OCI-LY7 (cell line): ENCODE measurements at places on chromosomes 11 and 22. TPM values are rescaled to one million over a fixed set of nuclear protein-coding genes. Genes with fewer than 3 reads are reported as not detected.

MPZL2 gene
- not detected in 2 replicates for total RNA-seq

OR4D5 gene
- not detected in 2 replicates for total RNA-seq

NEFH gene
- total RNA-seq: not detected in 2 replicates

GRCh38 chr11:102879801-102880200 lies 5.0 kb upstream of the MMP12 start:
- no peak for DNase-seq

PDE2A gene
- 0.68 TPM in 1 of 2 replicates, not detected in the other for total RNA-seq

DNA sequence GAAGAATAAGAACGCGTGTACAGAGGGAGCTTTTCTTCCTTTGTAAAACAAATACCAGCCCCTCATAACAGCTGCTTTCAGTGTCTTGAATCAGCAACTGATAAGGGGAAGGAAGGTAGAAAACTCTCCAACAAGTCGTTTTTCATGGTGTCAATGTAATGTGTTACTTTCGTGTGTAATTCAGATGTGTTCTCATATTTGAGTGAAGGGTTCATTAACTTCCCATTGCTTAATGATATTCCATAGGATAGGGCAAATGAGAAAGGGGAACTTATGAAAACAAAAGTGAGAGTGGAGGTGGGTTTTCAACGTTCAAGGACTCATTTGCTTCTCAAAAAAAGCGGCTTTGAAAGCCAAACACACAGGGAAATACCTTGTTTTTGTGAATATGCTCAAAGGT lies 452.1 kb downstream of the NTM start:
- no peak for DNase-seq

GRCh38 chr11:121553389-121553788 lies 100.6 kb upstream of the SORL1-AS1 start:
- no peak for DNase-seq

- no peak for DNase-seq
These were observed 14.4 kb downstream of the DAGLA start for GRCh38 chr11:61694602-61694939.

DNA sequence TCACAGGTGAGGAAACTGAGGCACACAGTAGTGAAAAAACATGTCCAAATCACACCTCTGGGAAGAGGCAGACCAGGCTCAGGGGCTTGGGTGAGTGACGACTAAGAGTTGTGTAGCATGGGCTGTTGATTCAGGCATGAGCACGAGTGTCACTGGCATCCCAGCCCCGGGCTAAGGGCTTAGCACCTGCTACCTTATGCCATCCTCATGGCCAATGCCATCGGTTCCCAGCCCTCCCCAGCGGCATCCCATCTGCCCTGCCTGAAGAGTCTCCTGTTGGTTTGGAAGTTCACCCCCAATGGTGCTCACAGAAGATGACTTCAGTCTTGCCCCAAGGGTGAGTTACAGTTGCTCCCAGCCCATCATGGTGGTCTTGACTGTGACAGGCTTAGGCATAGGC lies 22.4 kb downstream of the MB start:
- no peak for DNase-seq

GRCh38 chr11:120391292-120391691 lies 55.1 kb downstream of the ARHGEF12 start:
- DNase-seq: no peak

CALCA gene
- not detected in 2 replicates for total RNA-seq

LARGE2 gene
- total RNA-seq: 1.00 and 1.3 TPM in 2 replicates

GRCh38 chr11:10323793-10324170 lies 18.9 kb downstream of the ADM start:
- no peak for DNase-seq

DNA sequence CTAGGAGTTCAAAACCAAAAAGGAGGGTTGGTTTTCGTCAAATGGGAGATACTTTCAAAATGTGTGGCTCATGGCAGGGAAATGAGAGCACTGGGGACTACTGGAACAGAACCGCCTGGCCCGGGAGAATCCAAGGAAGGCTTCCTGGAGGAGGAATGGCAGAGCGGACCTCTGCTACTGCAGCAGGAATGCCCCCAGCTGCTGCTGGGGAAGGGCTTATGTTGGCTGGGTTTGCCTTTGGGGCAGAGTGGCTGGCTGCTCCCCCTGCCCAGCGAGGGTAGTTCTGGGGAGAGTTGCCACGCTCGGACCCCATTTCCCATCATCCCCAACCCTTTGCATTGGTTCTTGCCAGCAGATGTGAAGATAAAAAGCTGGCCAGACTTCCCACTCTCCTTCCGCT lies 10.6 kb upstream of the APOBEC3A start:
- no peak for DNase-seq

GRCh38 chr22:35629406-35630216 lies 12.5 kb upstream of the MB start:
- peak; percentile 34 for DNase-seq

POU2AF1 gene
- total RNA-seq: 285 and 315 TPM in 2 replicates

- no peak for DNase-seq
These were observed 317.7 kb downstream of the OPCML start for GRCh38 chr11:133214646-133215045.

DNA sequence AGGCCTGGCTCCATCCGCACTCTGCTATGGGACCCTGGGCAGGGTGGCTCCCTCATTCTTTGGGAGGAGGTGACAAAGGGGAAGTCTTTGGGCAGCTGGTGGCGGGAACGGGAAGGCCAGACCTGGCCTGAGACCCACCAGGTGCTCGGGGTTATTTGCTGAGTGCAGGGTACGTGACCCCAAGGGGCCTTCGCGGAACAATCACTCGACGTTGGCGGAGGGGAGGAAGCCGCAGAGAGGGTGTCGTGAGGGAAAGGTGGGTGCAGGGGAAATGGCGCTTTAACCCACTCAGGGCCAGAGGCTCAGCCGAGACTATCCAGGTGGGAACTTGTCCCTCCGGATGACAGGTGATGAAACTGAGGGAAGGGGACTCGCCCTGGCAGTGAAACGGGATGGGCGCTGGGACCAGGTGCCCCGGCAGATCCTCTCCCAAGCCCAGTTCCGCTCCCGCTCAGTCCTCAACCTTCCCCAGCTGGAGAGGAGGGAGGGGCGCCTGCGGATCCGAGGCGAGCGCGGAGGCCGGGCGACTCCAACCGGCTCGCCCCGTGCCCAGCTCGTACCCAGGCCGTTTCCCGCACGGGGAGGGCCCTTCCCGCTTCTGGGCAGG lies 911 bp downstream of the A4GALT start:
- DNase-seq: peak; percentile 72

TUB gene
- not detected in 2 replicates for total RNA-seq

TRIM6 gene
- total RNA-seq: not detected in 2 replicates

GRCh38 chr22:42318967-42319366 lies 48.5 kb upstream of the TCF20 start:
- no peak for DNase-seq

DNA sequence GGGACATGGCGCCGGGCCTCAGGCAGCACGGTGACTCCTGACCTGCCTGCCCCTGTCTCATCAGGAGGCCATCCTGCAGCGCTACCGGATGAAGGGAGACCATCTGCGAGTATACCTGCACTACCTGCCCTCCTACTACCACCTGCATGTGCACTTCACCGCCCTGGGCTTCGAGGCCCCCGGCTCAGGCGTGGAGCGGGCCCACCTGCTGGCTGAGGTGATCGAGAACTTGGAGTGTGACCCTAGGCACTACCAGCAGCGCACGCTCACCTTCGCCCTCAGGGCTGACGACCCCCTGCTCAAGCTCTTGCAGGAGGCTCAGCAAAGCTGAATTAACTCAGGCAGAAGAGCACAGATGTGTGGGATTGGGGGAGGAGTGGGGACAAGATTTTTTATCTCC lies 10.2 kb upstream of the ST3GAL4 start:
- no peak for DNase-seq

DNA sequence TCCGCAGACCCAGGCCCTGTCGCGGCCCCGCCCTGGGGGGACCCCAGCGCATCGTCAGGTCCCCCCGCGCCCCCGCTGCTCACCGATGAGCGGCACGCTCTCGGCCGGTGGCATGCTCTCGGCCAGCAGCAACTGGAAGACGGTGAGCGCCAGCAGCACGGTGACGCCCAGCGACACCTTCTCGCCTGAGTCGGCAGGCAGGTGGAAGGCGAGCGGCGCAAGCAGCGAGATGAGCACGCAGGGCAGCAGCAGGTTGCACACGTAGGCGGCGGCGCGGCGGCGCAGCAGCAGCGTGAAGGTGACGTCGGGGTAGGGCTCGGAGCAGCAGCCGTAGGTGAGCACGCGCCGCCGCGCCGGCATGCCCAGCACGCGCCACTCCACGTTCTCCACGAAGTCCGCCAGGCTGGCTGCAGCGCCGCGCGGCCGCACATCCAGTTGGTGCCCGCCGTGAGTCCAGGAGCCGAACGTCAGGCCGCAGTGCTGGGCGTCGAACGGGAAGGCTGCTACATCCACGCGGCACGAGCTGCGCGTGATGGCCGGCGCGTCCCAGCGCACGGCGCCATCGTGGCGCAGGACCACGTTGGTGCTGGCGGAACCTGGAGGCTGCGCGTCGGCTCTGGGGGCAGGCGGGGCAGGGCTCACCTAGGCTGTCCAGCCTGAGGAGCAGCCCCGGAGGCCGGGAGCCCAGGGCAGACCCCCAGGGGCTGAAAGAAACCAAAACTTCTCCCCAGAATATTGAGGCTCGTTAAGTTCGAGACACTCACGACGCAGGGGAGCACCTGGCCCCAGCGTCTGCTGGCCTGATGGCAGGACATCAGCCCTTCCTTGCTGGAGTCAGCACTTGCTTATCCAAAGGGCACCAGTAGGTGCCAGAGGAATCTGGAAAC lies 3.8 kb downstream of the CHRNA10 start:
- DNase-seq: no peak
